ENCODE measurements at places on chromosomes 2 and 18. TPM values are rescaled to one million over a fixed set of nuclear protein-coding genes. Genes with fewer than 3 reads are reported as not detected.
A peak's percentile ranks its signal among the peaks of the same experiment; 100 is the strongest.

DNA sequence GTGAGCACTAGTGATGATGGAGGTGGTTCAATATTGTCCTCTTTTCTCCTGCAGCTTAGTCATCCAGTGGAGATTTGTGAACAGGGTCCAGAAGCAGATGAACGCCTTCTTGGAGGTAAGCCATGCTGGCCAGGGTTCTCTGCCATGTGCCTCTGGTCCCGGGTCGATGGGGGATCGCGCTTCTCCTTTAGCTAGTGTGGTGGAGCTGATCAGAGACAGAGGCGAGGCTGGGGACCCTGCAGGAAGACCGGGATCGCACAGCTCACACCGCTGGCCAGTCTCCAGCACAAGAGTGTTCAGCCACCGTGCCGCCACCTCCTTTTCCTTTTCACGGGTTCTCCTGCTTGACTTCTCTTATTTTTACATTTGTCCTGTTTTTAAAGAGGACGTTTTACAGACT is 243.4 kb downstream of the ALPK2 start:
- no peak overlapping the region for H3K27ac ChIP-seq
- H3K27me3 ChIP-seq: no peaks in the 10 kb centered on the region
- H3K4me3 ChIP-seq: no peak overlapping the region
- H3K36me3 ChIP-seq: no peaks in the 10 kb centered on the region
- no peaks in the 10 kb centered on the region for H3K4me1 ChIP-seq

DNA sequence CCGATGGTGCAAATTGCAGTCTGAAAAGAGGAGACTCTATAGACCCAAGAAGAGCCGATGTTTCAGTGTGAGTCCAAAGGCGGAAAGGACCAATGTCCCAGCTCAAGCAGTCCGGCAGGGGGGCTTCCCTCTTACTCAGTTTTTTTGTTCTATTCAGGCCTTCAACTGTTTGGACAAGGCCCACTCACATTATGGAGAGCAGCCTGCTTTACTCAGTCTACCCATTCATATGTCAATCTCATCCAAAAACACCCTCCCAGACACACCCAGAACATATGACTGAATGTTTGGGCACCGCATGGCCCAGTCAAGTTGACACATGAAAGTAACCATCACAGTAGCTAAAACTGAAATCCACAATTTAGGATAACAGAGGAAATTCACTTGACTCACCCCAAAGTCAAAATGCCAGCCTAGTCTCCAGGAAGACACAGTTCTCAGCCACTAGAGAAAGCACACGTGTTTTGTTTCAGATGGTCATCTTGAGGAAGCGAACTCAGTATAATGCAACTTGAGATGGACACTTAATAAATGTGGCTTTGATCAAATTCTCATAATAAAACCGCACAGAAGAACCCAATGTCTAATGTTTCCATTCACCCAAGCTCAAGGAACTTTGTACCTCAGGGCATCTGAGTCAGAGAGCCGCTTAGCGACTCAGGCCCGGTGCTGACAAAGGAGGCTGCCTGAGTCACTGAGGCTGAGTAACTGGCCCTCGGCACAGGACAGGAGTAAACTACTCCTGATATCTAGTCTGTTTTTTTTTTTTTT is 2.4 kb downstream of the FHL2 start:
- H3K36me3 ChIP-seq: no peaks in the 10 kb centered on the region
- no peaks in the 10 kb centered on the region for H3K27me3 ChIP-seq
- peak overlapping the region; percentile 98 for H3K27ac ChIP-seq
- H3K4me1 ChIP-seq: peaks cover 12% of the 10 kb centered on the region

- H3K4me1 ChIP-seq: no peaks in the 10 kb centered on the region
- DNase-seq: no peak
- no peak overlapping the region for H3K27ac ChIP-seq
- H3K4me3 ChIP-seq: no peak overlapping the region
- no peaks in the 10 kb centered on the region for H3K27me3 ChIP-seq
Observed at GRCh38 chr2:203842373-203842772, 25.2 kb upstream of the CTLA4 start.

- H3K4me3 ChIP-seq: no peak overlapping the region
- H3K36me3 ChIP-seq: no peaks in the 10 kb centered on the region
- no peaks in the 10 kb centered on the region for H3K27me3 ChIP-seq
- DNase-seq: no peak
- H3K27ac ChIP-seq: no peak overlapping the region
Observed at GRCh38 chr2:60524874-60525273, 28.6 kb downstream of the BCL11A start.

DNA sequence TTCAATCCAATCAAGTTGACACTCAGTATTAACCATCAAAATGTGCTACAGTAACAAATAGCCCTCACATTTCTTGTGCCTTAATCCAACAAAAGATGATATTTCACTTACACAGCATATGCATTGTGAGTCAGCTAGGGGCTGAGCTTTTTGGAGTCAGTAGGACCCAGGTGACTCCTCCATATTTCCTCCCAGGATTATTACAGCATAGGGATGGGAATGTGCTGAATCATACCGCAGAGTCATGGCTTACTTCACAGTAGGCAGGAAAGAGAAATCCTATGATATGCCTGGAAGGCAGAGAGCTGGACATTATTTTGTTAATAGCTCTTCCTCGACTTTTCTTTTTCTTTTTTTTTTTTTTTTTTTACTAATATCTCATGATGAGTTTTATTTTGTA is 153.3 kb downstream of the TMEM182 start:
- H3K27me3 ChIP-seq: no peaks in the 10 kb centered on the region
- H3K36me3 ChIP-seq: no peaks in the 10 kb centered on the region
- H3K27ac ChIP-seq: no peak overlapping the region
- no peak overlapping the region for H3K4me3 ChIP-seq
- H3K4me1 ChIP-seq: no peaks in the 10 kb centered on the region
- no peak for DNase-seq

DNA sequence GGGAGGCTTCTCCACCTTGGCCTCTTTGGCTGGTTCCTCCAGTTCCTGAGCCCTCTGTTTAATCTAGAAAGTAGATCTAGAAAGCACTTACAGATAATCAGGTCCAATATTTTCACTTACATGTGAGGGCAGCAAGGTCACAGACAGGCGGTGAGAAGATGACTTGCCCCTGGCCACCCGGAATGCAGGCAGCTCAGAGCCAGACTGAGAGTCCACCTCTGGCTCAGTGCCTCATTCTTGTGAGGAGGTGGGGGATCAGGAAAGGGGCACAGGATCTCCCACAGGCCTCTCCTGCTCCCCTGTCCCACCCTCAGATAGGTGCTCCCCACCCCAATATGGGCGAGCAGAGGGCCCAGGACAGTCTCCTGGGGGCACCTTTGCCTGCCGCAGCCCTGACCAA is 5.8 kb downstream of the WNT6 start:
- no peaks in the 10 kb centered on the region for H3K27me3 ChIP-seq
- DNase-seq: no peak
- H3K4me3 ChIP-seq: no peak overlapping the region
- no peak overlapping the region for H3K27ac ChIP-seq

DNA sequence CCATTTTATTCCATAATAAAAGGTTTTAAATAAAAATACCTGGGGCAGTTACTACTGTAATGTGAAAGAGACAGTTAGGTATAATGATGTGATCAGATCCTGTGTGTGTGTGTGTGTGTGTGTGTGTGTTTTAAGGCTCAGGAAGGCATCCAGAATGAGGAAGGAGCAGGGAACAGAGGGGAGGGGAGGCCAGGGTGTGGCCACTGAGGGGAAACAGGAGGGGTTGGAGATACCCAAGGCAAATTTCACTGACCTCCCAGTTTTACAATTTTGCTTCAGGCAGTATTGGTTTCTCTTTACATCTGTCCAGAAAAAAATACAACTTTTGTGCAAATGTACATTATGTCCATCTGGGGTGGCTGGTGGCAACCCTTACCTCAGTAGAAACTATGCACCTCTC is 163.5 kb upstream of the FBXO11 start:
- H3K4me3 ChIP-seq: no peak overlapping the region
- no peaks in the 10 kb centered on the region for H3K27me3 ChIP-seq
- H3K36me3 ChIP-seq: no peaks in the 10 kb centered on the region
- H3K4me1 ChIP-seq: no peaks in the 10 kb centered on the region
- H3K27ac ChIP-seq: no peak overlapping the region
- DNase-seq: no peak

- no peak for DNase-seq
- H3K36me3 ChIP-seq: no peaks in the 10 kb centered on the region
- no peak overlapping the region for H3K4me3 ChIP-seq
- no peak overlapping the region for H3K27ac ChIP-seq
Observed at GRCh38 chr2:42921147-42921520, 128.8 kb upstream of the HAAO start.

DNA sequence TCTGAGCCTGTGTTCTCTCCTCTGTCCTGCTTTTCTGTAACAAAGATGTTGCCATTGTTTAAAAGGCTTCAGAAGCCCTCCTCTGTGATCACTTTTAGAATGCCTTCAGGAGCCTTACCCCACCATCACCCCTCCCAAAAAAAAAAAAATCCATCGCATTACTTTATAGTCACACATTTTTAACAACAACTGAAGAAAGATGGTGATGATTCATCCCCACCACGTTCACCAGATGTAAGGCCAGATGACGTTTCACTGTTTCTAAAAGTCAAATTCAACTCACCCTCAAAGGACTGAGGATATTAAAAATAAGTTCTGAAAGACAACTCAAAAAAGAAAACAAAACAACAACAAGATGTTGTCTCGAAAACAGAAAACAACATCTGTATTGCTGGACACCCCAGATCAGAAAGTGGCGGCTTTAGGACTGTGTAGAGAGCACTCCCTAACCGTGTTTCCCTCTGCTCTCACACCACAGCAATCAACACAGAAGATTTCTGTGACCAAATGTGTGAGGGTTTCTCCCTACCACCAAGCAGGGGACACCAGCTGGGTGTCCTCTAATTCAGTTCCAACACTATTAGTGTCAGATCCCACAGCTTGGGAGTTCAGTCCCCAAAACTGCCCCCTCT is 61.9 kb upstream of the CREB1 start:
- H3K4me1 ChIP-seq: no peaks in the 10 kb centered on the region
- no peaks in the 10 kb centered on the region for H3K27me3 ChIP-seq
- no peaks in the 10 kb centered on the region for H3K36me3 ChIP-seq
- H3K4me3 ChIP-seq: no peak overlapping the region

DNA sequence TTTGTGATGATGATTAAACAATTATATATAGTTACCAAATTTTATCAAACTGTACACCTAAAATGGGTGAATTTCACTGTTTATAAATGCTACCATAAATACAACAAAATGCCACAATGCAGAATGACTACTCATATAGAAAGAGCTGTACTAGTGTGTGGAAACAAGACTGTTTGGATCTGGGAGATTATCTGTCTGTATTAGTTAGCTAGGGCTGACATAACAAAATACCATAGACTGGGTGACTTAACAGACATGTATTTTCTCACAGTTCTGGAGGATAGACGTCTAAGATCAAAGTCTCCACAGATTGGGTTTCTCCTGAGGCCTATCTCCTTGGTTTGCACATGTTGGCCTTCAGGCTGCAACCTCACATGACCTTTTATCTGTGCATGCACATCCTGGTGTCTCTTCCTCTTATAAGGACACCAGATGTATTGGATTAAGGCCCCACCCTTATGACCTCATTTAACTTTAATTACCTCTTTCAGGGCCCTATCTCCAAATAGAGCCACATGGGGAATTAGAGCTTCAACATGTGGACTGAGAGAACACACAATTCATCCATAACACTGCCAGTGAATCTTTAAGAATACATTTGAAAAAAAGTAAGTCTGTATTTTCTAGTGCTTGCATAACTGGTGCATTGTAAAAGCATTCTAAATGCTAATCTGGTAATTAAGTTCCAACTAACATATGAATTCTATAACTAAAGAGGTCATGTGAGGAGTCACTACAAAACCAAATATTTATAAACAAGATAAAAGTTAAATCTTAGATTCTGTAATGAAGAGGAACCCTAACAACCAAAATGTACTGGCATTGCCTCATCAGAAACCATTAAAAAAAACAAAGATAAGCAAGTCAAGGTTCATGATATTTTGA is 699.6 kb downstream of the NYAP2 start:
- no peaks in the 10 kb centered on the region for H3K27me3 ChIP-seq
- H3K27ac ChIP-seq: no peak overlapping the region
- no peak for DNase-seq
- no peaks in the 10 kb centered on the region for H3K4me1 ChIP-seq

DNA sequence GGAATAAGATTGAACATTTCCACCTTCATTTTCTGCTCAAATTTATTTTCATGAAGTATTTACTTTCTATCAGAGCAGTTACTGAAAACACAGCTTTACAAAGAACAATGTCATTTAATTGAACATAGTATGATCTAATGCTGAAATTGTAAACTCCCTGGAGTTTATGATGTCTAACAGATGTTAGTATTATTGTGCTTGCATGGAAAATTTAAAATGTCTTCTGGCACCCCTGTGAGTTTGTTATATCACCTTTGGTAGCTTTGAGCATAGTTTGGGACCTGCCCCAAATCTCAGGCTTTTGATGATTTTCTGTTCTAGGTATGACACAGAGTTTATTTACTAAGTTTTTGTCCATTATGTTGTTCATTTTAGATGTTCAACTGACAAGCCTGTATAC is 28.1 kb downstream of the FAM171B start:
- H3K27ac ChIP-seq: no peak overlapping the region
- H3K4me1 ChIP-seq: no peaks in the 10 kb centered on the region
- no peak for DNase-seq
- H3K36me3 ChIP-seq: no peaks in the 10 kb centered on the region
- H3K27me3 ChIP-seq: no peaks in the 10 kb centered on the region
- H3K4me3 ChIP-seq: no peak overlapping the region

GRCh38 chr2:46170026-46170425 is 127.2 kb upstream of the EPAS1 start:
- H3K4me1 ChIP-seq: peaks cover 4% of the 10 kb centered on the region
- no peak overlapping the region for H3K4me3 ChIP-seq
- H3K27ac ChIP-seq: no peak overlapping the region
- no peaks in the 10 kb centered on the region for H3K36me3 ChIP-seq
- no peaks in the 10 kb centered on the region for H3K27me3 ChIP-seq

DNA sequence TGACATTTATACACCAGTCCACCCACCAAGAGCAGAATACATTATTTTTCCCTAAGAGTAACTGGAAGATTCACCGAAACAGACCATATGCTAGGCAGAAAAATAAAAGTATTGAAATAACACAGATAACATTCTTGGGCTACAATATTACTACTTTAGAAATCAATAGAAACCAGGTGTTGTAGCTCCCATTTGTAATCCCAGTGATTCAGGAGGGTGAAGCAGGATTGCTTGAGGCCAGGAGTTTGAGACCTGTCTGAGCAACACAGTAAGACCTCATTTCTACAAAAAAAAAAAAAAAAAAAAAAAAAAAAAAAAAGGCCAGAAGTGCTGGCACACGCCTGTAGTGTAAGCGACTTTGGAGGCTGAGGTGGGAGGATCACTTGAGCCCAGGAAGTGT is 9.6 kb downstream of the ICA1L start:
- no peak for DNase-seq
- H3K27me3 ChIP-seq: no peaks in the 10 kb centered on the region
- no peaks in the 10 kb centered on the region for H3K36me3 ChIP-seq
- H3K4me3 ChIP-seq: no peak overlapping the region
- H3K27ac ChIP-seq: no peak overlapping the region

Gene WDR43
- 14.0 TPM for polyA plus RNA-seq
